ENCODE measurements at places on chromosomes 13 and 19.

- no peak for DNase-seq
Observed at GRCh38 chr19:35533201-35533821, at the start of gene GAPDHS. TSS of gene GAPDHS (plus strand) at chr19:35533456. CDS start at chr19:35533528, 72 bp downstream.

DNA sequence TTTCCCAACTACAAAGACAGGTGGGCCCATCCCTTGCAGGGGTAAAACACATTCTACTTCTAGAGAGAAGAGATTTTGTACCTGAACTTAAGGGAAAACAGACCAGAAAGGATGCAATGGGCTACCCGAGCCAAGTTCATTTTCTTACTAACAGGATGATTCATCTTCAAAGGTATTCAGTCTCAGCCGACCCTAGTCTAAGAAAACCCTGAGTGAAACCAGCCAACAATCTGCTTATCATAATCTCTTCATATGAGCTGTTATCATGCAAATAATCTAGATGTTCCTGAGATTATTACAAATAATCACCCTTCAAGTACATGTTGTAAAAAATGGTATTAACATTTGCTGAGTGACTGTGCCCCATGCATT lies 15.6 kb downstream of the PABPC3 start:
- no peak for DNase-seq

DNA sequence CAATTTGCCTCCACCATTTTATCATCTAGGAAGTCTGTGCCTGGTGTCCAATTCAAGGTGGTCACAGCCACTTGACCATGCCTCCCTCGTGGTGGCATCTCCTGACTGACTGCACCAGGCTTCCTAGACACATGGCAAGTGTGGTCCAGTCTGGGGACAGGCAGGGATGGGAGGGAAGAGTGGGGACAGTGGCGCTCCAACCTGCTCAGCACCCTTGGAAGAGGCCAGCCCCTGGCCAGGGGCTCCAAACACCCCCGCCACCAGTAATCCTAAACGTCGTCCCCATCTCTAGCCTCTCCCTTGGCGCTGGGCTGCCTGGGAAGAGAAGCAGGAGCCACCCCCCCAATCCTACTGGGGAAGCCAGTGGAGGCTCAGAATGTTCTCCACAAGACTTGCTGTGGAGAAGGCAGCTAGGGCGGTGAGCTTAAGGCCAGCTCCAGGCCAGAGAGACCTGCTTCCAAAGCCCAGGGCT lies 2.7 kb downstream of the RPL36 start:
- DNase-seq, result no peak

- DNase-seq, result no peak
Observed at GRCh38 chr13:41802684-41803444, 158.0 kb downstream of the VWA8 start.

GRCh38 chr19:28542394-28543243 lies 670.3 kb downstream of the UQCRFS1 start:
- DNase-seq, result no peak

- no peak for DNase-seq
Observed at GRCh38 chr19:16070366-16070990, 5.8 kb upstream of the TPM4 start.

GRCh38 chr19:42207767-42208271 lies 9.7 kb downstream of the DEDD2 start:
- DNase-seq, result no peak

DNA sequence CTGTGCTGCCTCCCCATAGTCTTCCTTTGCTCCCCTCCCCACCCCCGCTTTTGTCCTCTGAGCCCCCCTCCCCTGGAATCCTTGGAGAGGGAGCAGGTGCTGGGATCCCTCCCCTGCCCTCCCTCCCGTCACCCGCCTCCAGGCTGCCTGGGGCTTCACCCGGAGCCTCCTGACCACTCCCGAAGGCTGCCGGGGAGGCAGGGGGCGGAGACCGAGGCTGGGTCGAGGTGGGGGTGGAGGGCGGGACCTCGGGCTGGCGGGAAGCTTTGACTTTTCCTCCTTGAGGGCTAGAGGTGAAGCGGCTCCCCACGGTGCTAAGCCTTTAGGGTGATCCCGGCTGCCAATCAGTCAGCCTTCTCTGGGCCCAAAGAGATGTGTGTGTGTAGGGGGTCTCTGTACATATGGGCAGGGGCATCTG lies 1.5 kb downstream of the KMT5C start:
- DNase-seq, result peak; percentile 92

- DNase-seq, result no peak
Observed at GRCh38 chr13:40316301-40316700, 350.1 kb downstream of the FOXO1 start.

DNA sequence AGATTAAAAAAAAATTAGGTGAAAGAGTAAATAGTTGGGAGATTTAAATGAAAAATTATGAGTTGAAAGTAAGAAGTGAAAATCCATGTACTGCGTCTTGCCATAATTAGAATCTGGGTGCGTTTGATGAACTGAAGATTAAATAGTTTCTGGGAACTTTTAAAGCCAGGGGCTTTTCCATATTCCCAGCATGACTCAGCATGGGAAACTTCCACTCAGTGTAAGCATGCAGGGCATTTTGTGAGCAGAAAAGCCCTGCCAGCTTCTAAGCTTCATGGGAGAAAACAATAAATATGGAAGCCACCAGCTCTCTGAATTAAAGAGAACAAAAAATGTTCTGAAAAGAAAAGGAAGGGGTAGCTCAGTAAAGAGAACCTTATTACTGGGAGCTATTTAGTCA lies 62.0 kb upstream of the EDNRB start:
- no peak for DNase-seq

DNA sequence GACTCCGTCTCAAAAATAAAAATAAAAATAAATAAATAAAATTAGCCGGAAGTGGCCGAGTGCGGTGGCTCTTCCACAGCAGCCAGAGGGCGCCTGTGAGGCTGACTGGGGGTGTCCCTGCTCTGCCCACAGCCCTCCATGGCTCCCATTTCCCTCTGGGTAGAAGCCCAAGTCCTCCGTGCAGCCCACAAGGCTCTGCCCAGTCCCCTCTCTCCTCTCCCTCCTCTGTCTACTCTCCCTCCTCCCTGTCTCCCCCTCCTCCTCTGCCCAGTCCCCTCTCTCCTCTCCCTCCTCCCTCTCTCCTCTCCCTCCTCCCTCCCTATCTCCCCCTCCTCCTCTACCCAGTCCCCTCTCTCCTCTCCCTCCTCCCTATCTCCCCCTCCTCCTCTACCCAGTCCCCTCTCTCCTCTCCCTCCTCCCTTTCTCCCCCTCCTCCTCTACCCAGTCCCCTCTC lies 20.4 kb downstream of the MISP start:
- DNase-seq, result no peak

DNA sequence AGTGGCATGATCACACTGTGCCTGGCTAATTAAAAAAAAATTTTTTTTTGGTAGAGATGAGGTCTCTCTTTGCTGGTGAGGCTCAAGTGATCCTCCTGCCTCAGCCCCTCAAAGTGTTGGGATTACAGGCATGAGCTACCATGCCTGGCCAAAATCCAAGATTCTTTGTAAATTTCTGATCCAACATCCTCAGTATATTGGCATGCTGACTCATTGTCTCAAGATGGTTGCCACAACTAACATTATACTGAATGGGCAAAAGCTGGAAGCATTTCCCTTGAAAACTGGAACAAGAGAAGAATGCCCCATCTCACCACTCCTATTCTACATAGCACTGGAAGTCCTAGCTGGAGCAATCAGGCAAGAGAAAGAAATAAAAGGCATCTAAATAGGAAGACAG lies 100.0 kb downstream of the KLF5 start:
- no peak for DNase-seq

Data from NCI-H1105 (cell line).